DMS153 (cell line): ENCODE measurements at places on chromosomes 7 and 10.

DNA sequence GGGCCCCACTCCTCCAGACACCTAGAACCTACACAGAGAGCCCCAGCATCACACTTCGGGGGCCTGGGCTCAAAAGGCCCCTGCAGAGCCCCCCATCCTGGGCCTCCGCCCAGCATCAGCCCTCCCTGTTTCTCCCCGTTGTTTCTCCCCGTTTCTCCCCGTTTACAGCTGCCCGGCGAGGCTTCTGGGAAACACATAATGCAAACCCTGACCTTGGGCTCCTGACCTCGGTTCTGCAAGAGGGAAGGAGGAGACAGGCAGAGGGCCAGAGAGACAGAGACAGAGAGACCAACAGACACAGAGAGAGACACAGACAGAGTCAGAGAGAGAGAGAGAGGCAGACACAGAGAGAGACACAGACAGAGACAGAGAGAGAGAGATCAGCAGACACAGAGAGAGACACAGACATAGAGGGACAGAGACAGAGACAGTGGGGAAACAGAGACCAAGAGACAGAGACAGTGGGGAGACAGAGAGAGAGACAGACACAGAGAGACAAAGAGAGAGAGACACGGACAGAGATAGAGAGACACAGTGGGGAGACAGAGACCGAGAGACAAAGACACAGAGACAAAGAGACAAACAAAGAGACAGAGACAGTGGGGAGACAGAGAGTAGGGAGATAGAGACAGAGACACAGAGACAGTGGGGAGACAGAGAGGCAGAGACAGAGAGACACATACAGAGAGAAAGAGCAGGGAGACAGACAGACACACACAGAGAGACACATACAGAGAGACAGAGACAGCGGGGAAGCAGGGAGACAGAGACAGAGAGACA lies 12.5 kb downstream of the VENTX start:
- no peak for DNase-seq

DNA sequence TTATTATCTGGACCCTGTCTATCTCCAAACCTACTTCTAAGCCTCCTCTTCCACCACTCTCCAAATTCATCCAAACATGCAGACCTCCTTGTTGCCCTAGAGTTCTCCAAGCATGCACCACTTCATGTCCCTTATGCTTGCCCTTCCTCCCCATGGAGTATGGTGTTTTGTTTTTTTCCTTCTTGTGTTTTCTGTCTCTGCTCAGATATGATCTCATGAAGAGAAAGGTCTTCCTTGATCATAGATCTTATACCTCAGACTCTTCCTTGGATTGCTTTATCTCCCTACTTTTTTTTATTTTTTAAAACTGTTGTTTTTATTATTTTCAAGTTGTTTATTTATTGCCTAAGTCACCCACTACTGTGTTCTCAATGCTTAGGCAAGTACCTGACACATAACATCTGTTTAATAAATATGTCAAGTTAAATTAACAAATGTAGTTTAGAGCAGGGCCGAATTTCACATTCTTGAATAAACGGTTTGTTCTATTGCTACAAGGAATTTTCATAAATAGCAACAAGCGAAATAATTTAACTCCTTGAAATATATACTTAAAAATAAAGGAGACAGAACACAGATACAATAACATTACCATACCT lies 84.5 kb downstream of the HGF start:
- no peak for DNase-seq

- no peak for DNase-seq
Observed at GRCh38 chr7:2503056-2503941, 16.3 kb upstream of the LFNG start.

DNA sequence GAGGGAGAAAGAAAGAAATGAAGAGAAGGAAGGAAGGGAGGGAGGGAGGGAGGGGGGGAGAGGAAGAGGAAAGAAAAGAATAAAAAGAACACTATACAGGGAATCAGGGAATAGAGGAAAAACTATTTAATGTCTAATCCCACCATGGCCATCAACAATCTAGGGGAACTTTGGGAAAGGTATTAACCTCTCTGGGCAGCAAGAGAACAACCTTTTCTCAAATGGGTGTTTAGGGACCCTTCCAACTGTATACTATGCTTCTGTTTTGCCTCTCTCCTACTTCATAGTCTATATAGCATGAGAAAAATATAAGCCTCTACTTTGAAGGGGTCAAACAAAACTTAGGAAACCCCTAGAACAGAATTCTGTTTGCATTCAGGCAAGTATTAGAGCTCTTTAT lies 54.5 kb downstream of the CHCHD3 start:
- no peak for DNase-seq

DNA sequence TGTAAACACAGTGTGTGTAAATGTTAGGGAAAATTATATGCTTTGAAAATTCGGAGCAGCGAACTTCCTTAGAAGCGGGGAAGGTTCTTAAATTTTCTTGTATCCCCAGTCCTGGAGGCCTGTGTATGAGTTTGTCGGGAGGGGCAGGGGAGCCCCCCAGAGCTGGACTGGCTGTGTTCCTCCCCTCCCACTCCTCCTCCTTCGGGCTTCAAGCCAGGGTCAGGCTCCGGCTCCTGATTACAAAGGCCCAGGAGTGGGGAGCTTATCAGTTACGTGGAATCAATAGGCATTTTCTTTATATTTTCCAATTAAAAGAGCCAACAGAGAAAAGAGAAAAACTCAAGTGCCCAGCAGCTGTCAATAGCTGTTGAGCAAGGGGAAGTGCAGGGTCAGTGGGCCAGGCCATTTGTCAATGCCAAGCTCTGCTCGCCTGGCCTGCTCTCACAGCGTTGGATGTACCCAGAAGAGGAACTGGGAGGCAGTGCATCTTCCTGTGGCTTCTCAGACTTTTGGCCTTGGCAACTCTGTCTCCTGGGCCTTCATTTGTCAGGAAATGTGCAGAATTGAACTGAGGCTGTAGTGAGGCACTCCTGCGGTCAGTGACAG lies 156.9 kb upstream of the PCBD1 start:
- no peak for DNase-seq

DNA sequence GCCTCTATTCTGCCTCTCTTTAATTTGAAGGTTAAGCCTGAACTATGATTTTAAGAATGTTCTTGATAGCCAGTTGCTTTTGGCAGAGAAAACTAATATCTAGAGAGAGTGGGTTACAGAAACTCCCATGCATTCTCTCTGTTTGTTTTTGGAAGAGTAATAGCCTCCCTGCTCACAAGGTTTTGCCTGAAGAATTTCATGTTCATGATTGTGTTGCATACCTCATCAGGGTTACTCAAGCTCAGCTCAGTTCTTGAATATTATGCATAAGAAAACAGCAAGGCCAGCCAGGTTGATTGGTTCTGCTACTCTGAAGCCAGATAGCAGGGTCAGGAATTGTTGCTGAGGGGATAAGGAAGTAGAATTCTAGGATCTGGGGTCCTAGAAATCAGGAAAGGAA lies 137.4 kb downstream of the MDFIC start:
- DNase-seq, result no peak

DNA sequence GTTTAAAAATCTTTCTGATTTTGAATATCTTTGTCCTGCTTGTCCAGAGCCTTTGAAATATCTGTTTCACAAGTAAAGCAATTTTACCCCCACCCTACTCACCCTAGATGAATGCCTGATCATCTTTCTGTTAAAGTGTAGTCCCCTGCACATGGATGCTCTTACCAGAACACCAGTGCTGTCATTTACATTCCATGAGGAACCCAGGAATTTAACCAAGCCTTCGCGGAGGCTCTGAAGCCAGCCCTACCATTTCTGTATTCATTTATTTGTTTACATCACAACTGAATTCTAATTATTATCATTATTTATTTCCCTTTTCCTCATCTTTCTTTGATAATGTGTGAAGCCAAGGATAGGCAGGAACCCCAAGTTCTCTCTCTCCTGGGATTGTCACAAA lies 167.8 kb upstream of the MYO3A start:
- no peak for DNase-seq

DNA sequence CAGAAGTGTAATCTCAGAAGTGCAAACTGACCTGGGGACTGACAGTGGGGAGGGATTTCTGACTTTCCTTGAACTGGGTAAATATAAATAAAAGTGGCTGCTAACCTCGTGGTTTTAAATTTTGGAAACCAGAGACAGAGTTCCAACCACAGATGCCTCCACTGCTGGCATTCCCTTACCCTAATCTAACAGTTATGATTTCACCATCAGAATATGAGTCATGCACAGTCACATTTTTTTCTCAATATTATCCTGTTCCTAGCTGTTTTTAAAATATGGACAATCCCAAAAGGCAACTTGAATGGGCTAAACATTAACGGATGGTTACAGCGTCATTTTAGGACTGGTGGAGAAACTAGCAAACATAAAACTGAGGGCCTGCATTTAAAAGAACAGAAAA lies 264.3 kb upstream of the INHBA start:
- no peak for DNase-seq

- DNase-seq, result peak; percentile 100
Observed at GRCh38 chr7:22319424-22320403, 37.2 kb downstream of the RAPGEF5 start.

DNA sequence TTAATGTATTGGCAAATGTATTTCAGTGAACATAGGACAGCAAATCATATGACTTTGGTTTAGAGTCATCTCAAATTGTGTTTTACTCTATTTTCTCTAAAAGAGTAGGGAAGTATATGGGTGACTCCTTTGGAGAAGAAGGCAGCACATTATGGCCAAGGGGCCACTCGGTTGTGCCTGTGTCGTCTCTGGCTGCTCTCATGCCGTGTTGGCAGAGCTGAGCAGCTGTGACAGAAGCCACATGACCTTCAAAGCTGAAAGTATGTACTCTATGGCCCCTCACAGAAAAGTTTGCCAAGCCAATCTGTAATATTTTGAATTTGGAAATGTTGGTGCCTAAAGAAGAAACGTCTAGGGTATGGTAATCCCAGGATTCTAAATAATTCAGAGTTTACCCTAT lies 47.5 kb downstream of the TASOR2 start:
- DNase-seq, result no peak

GRCh38 chr7:95609277-95609971 lies 13.1 kb upstream of the PDK4 start:
- peak; percentile 86 for DNase-seq

- no peak for DNase-seq
Observed at GRCh38 chr10:54133203-54133602, 667.8 kb downstream of the PCDH15 start.

DNA sequence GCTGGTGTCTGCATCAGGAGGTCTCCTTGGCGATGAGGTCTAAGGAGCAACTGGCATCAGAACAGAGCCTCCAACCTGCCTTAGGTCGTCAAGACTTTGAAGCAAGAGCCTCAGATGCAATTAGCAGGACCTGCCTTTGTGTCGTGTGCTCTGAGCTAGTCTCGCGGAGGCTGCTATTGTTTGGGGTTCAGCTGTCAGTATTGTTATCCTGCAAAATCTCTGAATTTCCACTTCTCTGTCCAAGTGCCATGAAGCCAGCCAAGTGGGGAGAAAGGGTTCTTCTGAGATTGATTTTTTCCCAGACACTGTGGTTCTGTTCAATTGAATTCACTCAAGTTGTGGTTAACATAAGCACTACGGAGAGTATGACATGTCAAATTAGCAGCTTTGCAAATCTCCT lies 78.7 kb downstream of the ADARB2 start:
- DNase-seq, result no peak

- no peak for DNase-seq
Observed at GRCh38 chr7:118372530-118372929, 148.0 kb downstream of the ANKRD7 start.

DNA sequence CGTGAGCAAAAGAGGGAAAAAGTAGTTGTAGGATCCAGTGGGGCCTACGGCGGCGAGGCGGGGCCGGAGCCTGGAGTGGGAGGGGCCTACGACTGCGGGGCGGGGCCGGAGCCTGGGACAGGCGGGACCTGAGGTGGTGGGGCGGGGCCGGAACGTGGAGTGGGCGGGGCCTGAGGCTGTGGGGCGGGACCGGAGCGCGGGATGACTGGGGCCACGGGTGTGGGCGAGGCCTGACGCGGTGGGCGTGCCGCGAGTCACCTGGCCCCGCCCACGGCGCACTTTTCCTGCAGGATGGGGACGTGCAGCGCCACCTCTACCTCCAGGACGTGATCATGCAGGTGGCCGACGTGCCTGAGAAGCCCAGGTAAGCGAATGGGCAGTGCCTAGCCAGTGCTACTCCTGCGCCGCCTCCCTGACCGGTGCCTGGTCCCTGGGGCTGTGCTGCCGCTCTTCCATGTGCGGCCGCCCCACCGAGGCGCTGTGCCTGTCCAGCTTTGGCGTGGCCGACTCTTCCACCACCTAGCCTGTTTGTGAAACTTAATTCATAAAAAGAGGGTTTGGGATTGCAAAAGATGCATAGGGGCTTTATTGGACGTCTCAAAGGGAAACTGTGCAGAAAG lies 496 bp downstream of the ZNF511 start:
- peak; percentile 86 for DNase-seq

DNA sequence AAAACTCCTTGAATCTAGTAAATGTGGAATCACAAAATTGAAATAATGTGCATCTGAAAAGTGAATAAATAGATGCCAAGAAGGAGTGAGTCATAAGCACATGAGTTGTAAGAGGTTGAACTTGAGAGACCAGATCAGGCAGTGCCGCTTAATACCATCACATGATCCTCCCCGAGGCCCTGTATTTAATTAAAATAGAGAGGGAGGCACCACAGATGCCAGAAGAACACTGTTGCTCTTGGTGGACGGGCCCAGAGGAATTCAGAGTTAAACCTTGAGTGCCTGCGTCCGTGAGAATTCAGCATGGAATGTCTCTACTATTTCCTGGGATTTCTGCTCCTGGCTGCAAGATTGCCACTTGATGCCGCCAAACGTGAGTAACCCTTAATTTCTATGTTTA lies at the start of gene GPNMB:
Gene GPNMB (plus strand): TSS at position 221 of the 400 bp plus-strand sequence. CDS start 83 bp downstream, at position 304.
- DNase-seq, result no peak

DNA sequence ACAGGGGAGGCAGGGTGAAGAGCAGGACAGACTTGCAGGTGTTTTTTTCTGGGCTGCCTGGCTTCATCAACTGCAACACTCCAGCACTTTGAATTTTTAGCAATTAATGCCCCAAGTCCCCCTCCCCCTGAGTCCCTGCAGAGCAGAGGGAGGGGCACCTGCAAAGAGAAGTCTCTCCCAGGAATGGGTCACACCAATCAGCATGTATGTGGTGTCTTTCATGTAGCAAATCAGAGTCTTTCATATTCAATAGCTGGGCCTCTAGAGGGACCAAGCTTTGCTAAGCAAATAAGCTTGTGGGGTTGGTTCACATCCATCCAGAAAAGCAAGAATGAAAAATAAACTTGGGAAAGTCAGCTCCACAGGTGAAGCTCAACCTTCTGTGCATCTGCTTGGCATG lies 90.7 kb downstream of the PARP12 start:
- DNase-seq, result peak; percentile 46

DNA sequence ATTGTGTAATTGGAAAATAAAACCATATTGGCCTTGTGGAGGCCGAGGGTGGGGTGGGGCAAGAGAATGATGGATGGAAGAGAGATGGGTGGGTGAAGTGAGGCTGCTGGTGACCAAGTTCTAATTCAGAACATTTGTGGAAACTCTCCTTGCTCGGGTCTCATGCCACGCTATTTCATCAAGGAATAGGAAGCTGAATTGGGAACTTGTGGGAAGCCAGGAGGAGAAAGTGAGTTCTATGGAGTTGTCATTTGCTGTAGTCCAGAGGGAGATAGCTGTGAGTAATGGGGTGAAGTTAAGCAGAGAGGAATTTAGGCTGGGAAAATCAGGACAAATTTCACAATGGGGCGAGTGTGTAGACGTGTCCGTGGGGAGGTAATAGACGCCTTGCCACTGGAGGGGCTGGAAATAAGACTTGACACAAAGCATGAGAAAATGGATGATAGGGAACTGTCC lies 339.2 kb downstream of the LRMDA start:
- no peak for DNase-seq

GRCh38 chr10:42367532-42368230 lies 270.7 kb downstream of the ZNF33B start:
- DNase-seq, result no peak

- no peak for DNase-seq
Observed at GRCh38 chr10:124092250-124092859, 1.0 kb downstream of the CHST15 start.

GRCh38 chr7:794671-795329 lies 37.5 kb upstream of the SUN1 start:
- DNase-seq, result no peak
